Activated T-cell treated with anti-CD3 and anti-CD28 coated beads for 1 hour (primary cell): ENCODE measurements at places on chromosomes 13 and 19.

DNA sequence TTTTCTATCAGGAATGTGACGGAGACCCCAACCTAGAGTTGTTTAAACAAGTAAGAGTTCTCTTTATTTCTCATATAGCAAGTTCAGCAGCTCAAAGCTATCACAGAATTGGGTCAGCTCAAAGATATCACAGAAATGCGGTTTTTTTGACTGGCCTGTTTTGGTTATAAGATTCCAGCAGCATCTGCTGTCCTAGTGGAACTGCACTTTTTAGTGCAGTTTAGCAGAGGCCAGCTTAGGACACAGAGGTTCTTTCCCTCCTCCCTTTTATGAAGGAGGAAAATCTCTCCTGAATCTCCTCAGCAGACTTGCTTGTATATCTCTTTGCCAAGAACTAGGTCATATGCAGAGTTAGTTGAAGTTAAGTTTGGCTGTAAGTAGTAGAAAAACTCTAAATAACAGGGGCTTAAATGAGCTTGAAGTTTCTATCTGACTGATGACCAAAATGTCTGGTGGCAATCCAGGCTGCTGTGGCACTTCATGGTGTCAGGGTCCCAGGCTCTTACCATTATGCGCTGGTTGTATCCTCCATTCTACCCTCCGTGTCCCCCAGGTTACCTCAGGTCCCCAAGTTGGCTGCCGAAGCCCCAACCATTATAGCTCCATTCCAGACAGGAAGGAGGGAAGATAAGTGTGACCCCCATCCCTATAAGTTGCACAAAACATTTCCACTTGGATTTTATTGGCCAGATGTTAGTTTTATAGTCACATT, 6.6 kb downstream of the PPP2R1A start:
- DNase-seq: no peak

GRCh38 chr13:36369268-36370107, 23.3 kb upstream of the SPART start:
- no peak for DNase-seq

- DNase-seq: no peak
Measured at GRCh38 chr13:102302534-102302933, 99.3 kb downstream of the FGF14 start.

GRCh38 chr19:47492571-47493377, 8.8 kb upstream of the KPTN start:
- DNase-seq: no peak

DNA sequence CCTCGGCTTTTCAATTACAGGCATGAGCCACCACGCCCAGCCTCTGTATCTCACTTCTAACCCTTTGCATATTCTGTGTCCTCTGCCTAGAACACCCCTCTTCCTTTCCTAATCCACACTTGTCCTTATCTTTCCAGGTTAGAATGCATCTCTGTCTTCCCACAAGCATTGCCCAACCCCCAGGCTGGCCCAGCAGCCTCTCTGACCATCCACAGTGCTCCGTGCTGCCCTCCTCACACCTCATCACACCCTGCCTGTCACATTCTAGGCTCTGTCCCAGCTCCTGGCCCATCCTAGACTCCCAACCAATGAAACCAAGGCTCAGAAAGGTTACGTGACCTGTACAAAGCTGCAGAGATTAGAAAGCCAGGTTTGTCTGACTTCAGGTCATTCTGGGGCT, 11.3 kb downstream of the JAK3 start:
- DNase-seq: no peak

DNA sequence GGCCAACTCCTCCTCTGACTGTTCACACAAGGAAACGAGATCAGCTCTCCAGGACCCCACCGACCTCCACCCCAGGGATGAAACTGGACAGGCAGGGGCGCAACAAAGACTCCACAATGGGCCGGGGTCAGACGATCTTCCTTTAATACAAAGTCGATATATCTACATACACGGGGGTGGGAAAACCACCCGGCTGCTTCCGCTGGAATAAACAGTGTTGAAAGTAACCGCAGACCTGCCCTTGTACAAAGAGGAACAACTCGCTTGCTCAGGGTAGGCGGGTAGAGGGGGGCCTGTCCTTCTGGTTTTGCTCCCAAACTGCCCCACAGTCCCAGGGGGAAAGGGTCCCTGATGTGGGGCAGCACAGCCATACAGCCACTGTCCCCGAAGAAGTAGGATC, 135.2 kb downstream of the PTPRS start:
- no peak for DNase-seq

GRCh38 chr13:76229281-76229680, 593.2 kb downstream of the LMO7 start:
- no peak for DNase-seq

- DNase-seq: no peak
Measured at GRCh38 chr13:109028624-109029023, 399.2 kb downstream of the MYO16 start.

- DNase-seq: no peak
Measured at GRCh38 chr19:47730910-47731309, 14.4 kb upstream of the NOP53 start.

- no peak for DNase-seq
Measured at GRCh38 chr13:86581706-86582105, 782.5 kb upstream of the SLITRK6 start.

DNA sequence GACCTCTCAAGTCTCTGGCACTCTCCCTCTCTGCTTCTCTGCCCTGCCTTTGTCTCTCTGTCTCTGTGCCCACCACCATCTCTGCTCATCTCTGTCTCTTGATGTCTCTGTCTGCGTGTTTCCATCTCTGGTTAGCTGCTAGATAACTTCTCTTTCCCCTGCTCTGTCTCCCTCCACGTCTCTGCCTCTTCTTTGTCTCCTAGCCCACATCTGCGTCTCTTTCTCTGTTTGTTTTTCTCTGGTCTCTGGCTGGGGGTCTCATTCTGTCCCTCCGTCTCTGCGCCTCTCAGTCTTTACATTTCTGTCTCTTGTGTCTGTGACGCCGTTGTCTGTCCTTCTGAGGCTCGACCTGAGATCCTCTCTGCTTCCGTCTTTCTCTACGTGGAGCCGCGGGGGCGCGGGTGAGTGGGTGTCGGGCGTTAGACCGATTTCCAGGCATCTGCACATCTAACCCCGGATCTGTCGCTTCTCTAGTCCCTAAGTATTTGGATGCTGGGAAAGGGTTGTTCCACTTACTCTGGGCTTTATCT, 386 bp downstream of the GIPR start:
- DNase-seq: no peak

GRCh38 chr13:103625194-103625593, 559.0 kb upstream of the SLC10A2 start:
- no peak for DNase-seq

DNA sequence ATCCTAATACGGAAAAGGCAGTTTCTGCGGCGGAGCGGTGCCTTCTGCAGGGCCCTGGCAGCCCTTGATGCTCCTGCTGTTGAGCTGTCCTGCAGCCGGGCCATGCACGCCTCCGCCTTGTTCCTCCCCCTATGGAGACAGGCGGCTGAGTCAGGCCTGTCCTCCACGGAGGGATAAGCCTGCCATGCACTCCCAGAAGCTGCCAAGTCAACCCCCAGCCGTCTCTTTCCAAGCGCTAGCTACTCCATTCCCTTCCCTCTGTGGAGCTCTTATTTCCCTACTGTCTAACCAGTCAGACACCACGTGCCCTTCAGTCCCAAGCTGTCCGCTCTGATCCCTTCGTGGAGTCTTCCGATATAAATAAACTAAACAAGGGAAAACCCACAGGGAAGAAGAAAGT, 197.0 kb downstream of the COL4A1 start:
- no peak for DNase-seq

DNA sequence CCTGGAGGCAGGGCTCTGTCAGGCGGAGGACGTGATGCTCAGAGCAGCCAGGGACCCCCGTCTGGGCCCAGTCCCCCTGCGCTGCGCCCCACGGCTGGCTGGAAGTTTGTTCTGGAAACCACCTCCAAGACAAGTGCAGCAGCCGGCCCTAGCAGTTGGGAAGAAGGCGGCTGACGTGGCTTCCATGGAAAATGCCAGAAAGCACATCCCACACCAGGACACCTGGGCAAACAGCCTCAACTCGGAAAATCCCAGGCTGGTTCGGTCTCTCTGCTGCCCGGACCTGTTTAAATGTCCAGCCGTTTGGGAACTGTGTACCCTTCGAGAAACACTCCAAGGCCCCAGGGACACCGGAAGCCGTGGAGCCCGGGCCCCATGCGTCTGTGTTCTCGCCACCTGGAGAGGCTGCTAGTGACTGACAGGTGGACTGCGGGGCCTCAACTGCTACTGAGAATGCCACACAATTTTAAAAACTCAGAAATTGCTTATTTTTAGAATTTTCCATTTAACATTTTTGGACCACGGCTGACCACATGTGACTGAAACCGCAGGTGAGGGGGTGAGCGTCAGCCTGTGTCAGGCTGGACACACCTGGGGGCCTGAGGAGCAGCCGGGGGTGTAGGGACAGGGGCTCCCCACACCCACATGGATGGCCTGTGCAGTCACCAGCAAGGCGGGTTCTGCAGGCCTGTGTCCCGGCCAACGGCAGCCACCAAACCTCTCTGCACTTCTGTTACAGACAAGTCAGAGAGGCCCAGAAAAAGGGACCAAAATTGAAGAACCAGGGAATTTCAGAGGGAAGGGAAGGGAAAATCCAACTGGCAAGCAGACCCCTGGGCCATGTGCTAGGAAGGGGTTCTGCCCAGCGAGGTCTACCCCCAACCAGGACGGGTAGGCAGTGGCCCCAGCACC, 31.7 kb downstream of the RASA3 start:
- no peak for DNase-seq

- no peak for DNase-seq
Measured at GRCh38 chr19:18832306-18833140, 764 bp downstream of the UPF1 start.

- DNase-seq: peak; percentile 29
Measured at GRCh38 chr19:41299755-41300089, 10.2 kb upstream of the CCDC97 start.

GRCh38 chr19:13864046-13864666, 12.8 kb upstream of the NANOS3 start:
- DNase-seq: no peak

DNA sequence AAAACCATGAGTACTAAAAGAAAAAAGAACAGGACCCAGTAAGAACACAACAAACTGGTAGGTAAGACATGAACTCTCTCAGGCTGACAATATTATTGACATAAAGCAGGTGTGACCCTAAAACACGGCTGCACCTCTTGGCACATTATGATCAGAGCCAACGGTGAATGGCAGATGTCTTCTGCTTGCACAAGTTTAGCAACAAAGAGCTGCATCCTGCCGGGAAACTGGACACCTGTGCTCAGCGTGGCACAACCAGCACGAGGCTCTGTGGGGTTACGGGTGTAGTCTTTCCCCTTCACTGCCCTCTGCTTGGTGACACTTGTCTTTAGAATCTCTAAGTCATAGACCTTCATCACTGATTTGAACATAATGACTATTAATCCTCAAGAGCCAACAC, 97.9 kb downstream of the DOCK9 start:
- no peak for DNase-seq
